ENCODE measurements at places on chromosomes 3 and 15.

GRCh38 chr3:150146991-150147761, 176.5 kb upstream of the PFN2 start:
- DNase-seq: peak; percentile 68

GRCh38 chr15:58842713-58843396, 71.8 kb downstream of the MINDY2 start:
- no peak for DNase-seq

DNA sequence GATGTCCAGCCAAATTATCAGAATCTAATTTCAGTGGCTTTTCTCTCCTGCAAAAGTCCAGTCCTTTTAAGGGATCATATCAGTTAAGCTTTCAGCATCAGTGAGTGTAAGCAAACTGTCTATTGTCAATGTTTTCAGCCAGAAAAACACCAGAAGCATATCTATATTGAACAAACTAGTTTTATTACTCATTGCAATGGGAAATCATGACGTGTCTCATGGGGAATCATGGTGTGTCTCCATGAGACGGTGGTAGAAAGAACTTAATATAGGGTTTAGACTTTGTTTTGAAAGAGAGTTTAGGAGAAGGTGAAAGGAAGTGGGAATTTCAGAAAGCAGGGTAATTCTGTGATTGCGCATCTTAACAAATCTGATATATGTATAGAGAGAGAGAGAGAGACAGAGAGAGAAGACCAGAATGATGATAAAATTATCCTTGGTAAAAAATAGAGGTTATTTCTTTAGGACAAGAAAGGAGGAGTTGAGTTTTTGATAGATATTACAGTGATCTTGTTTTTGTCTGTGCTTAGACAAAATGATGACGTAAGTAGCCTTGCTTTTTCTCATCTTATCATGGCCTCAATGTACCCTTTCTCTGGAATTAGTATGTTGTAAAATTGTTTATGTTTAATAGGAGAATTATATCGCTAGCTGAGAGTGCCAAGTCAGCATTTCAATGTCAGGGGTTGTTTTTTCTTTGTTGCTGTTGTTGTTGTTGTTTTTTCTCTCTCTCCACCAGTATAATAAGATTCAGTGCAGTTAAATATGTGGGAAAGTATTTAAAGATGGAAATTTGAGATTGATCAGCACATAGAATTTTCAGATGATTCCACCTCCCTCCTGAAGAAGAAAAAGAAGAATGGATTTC, 129.9 kb upstream of the OSTN start:
- no peak for DNase-seq

GRCh38 chr3:5476403-5476802, 288.9 kb downstream of the EDEM1 start:
- no peak for DNase-seq

GRCh38 chr15:89690276-89691218, at the start of the genes PEX11A and WDR93:
TSS of gene PEX11A (minus strand) at chr15:89690754. CDS start at chr15:89690632, 122 bp downstream.
TSS of gene WDR93 (plus strand) at chr15:89690811. CDS start at chr15:89701747, 10,936 bp downstream.
- DNase-seq: peak; percentile 81

DNA sequence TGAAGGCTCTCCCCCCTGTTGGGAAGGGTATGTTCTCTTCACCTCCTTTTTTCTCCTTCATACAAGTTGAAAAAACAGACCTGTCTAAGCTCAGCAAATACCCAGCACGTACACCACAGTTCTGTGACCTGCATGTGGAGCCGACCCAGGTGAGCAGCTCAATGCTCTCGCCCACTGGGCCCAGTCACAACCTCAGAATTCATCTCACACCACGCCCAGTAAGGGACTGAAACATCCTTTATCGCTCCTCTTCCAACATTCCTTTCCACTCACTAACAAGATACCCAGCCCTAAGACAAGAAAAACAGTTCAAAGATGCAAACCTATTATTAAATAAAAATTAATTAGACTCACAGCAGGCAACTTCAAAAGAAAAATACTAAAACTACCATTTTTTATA, 68.9 kb downstream of the FOXP1 start:
- no peak for DNase-seq

DNA sequence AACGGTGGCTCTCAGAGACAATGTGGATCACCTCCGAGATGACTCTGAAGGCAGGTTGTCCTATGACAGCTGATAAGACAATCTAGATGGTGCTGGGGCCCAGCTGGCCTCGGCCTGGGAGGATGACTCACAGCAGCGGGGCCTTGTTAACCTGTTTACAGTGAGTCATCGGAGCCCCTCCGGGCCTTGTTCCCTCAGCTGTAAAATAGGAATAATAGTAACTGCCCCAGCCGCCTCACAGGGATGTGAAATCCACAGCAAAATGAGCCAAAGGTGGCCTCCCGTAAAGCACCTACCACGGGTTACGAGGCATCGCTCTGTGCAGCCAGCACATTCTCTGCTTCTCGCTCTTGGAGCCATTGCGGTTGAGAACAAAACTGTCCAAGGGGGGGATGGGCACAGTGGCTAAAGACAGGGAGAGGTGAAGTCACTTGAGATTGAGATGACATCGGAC, 88.6 kb upstream of the RASGRF1 start:
- DNase-seq: no peak

DNA sequence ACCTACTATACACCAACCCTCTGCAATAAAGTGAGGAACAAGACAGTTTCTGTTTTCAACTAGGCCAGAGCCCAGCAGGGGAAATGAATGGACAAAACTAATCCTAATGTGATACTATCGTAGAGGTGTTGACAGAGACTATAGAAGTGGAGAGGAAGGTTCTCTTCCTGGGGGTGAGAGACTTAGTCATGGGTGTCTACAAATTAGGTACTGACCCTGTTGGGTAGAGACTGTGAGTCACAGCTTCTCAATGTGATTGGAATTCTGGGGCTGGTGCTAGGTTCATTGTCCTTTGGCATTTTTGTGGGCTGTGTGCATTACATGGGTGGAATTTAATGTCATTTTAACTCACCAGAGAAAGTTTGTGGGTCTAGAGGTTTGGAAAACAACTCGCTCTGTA, 79.3 kb downstream of the ADAMTSL3 start:
- no peak for DNase-seq

GRCh38 chr3:105842449-105842848, 26.4 kb downstream of the CBLB start:
- DNase-seq: no peak

DNA sequence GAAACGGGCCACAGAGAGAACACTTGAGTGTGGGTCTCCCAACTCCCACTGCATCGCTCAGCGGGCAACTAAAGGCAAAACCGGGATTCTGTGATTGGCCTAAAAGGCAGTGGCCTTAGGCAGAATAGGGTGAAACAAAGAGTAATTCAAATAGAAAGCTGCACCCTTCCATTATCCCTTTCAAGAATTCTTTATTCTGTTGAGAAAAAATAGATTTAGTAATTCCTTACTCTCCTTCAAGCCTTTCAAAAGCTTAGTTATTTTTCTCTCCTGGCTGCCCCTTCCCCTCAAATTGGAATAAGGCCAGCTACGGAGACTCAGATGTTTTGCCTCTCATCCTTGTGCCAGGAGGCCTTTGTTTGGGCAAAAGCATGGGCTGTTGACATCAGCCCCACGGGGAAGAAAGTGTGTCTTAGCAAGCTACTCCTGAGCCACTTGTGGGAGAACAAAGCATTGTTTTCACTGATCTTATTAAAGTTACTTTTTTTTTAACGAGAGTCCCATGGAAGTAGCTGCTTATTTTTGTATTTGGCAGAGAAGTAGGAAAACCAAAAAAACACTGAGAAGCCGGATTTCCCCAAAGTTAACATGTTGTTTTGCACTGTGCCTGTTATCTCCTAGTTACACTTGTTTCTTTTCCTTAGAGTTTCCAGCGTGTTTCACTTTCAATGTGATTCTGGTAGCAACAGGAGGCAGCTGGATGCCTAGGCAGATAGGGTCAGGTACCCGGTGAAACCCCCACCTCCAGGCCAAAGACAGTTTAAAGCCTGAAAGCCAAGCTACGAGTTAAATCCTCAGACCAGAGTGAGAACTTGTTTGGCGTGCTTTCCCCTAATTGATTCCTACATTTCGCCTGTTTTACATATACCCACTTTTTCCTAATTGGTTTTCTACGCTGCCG, 2.2 kb downstream of the ST6GAL1 start:
- no peak for DNase-seq

DNA sequence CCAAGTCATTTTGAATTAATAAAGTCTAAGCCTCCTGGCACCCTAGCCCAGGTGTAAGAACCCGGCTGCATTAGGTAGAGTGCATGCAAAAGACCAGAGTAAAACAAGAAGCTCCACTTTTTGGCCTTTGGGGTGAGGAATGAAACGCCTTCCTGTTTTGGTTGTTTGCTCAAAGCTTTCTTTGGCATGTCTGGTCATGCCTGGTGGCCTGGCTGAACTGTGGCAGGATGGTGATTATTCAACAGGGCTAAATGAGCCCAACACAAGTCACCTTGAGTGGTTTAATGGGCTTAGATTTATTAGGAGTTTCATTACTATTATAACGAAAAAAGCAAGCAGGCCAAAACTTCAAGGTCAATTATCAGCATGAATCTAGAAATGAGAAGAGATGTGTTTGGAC, 40.9 kb upstream of the LDHAL6B start:
- no peak for DNase-seq

GRCh38 chr3:76561494-76562236, 478.2 kb upstream of the ROBO2 start:
- DNase-seq: no peak

GRCh38 chr3:40191251-40191650, 118.3 kb upstream of the EIF1B start:
- DNase-seq: no peak

- DNase-seq: no peak
Observed at GRCh38 chr15:68557469-68558317, 21.1 kb upstream of the CORO2B start.

DNA sequence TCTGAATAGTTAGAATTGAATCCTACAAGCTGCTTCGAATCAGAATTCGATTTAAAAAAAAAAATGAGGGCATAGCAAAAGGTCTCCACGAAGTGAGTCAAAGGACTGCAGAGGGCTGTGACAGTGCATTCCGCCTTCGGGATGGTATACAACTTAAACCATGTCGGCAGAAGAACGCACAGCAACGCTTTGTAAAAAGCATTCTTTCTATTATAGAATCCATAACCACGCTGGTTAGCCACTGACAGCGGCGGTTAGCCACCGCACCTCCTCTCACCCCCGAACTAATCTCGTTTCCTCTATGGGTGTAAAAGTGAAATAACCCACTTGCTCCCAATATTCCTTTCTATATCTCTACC, 664 bp upstream of the PIK3CA start:
- DNase-seq: no peak

DNA sequence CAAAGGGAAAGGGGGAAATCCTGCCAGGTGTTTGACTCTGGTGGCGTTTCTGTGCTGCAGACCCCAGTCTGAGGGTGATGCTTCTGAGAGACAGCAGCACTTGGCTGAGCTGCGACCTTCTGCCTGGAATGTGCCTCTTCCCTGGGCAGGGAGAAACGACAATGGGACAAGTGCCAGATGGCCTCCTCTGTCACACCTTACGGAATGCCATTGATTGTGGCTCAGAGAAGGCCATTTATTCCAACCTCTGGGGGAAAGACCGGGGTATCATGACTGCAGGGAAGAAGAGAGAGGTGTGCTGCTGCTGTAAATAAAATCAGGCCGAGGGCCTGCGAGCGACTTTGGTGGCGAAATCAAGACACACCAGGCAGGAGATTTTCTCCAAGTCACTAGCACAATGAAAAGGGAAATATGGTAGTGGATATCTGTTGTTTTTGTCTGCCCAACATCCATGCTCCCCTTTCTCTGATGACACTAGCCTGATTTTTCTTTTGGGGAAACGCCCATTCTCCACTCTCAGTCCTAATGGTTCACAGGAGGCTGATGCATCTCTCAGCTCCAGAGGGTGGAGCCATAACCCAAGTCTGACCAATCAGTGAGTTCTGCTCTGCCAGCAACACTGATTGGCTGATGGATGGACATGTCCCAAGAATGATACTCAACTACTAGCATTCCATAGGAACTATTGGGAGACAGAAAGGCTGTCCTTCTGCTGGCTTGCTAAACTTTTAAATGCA, 336.1 kb downstream of the FOXP1 start:
- no peak for DNase-seq

GRCh38 chr3:97510795-97511194, 253.8 kb upstream of the ARL6 start:
- DNase-seq: no peak

DNA sequence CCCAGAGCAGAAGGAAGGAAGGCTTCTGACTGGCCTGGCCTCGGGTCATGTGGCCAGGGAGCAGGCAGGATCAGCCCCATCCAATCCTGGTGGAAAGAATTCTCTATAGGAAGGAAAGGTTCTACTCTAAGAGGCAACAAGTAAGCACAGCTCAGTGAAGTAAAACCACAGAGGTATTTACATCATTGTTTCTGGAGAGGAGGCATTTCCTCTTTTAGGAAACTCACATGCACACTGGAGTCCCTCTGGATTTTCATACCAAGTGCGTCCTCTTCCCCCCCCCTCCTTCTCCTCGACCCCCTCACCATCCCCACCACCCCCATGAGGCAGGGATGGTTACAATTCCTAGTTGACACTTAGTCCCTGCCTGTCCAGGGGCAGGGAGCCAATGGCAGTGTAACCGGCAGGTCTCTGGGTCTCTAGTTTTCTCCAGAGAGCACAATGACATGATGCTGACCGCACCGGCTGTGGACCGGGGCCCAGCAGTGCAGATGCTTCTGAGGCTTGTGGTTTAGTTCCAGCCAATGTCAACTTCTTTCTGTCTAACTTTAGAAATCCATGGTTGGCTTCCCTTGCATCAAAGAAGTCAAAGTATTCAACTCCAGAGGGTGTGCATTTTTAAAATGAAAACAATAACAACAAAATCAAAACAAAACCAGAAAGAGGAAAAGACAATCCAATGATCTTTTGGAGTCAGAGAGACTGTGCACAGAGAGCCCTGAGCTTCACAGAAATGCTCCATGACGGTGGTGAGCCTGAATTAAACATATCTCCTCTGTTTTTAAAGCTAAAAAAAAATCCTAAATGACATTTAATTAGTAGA, 230.3 kb upstream of the TLE3 start:
- peak; percentile 88 for DNase-seq

- DNase-seq: no peak
Observed at GRCh38 chr3:55910543-55910942, 423.4 kb upstream of the WNT5A start.

DNA sequence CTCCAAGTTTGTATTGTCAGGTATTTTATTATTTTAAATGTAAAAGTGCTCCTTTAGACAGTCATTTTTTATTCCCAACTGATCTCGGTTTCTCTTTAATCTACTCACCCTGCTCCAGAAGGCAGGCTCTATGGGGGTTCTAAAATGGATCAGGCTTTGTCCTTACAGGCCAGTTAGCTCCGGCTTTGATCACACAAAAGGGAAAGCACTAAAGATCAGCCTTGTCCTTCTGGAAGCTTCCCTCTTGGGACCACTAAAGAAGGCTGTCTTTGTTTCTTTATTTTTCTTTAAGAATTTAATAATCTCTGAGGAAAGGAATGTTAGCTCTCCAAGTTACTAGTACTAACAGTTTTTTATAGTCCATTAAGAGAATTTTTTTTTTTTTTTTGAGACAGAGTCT, 560.5 kb upstream of the ZNF717 start:
- no peak for DNase-seq

GRCh38 chr3:1535361-1535760, 442.5 kb downstream of the CNTN6 start:
- no peak for DNase-seq

- DNase-seq: no peak
Observed at GRCh38 chr3:94607778-94608177, 544.9 kb downstream of the NSUN3 start.

GRCh38 chr15:101618851-101619614, 33.1 kb downstream of the TM2D3 start:
- DNase-seq: no peak
